Thymus (tissue), 14 donors: ENCODE measurements at places on chromosomes 4 and X. TPM values are rescaled to one million over a fixed set of nuclear protein-coding genes. Genes with fewer than 3 reads are reported as not detected.

GRCh38 chr4:75727073-75727472 is 2.7 kb downstream of the USO1 start:
- peaks cover 20% of the 10 kb centered on the region for H3K4me1 ChIP-seq
- no peak overlapping the region for H3K27ac ChIP-seq
- no peaks in the 10 kb centered on the region for H3K27me3 ChIP-seq
- no peak overlapping the region for H3K4me3 ChIP-seq
- no peak for DNase-seq

Gene GIMD1
- total RNA-seq, result not detected

- no peak overlapping the region for H3K27ac ChIP-seq
- no peaks in the 10 kb centered on the region for H3K36me3 ChIP-seq
- peak overlapping the region; percentile 38 for H3K4me3 ChIP-seq
- peak; percentile 36 for DNase-seq
Measured at GRCh38 chr4:122458625-122459024, 2.1 kb upstream of the IL2 start.

Gene SHISA3
- total RNA-seq, result 0.28 TPM

Gene FAM241A
- total RNA-seq, result 2.2 TPM

GRCh38 chr4:5952975-5953951 is 60.4 kb upstream of the CRMP1 start:
- peaks cover 3% of the 10 kb centered on the region for H3K4me1 ChIP-seq
- H3K4me3 ChIP-seq, result no peak overlapping the region
- H3K36me3 ChIP-seq, result no peaks in the 10 kb centered on the region
- DNase-seq, result no peak
- H3K27ac ChIP-seq, result no peak overlapping the region

DNA sequence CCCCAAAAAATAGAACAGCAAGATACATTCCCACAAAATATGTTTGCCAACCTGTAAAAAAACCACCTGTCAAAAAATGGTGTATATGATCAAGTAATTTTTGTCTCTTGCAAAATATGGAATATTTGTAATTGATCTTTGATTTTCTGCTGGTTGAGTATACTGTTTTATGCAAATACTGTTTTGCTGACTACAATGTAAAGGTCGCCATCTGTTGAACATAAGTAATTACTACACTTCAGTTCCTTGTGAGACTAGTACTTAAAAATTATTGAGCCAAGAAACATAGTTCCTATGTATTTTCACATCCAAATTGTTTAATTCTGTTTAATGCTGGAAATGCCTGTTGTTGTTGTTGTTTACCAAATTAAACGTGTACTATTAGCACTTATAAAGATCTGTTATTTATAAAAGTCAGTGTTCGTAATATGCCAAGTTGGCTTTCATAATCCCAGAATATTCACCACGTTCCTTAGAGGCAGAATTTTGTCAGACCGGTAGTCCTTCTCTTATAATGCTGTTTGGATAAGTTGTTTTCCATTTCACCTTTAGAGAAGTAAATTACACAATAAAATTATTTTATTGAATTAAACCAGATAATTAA is 144.2 kb downstream of the PDLIM5 start:
- H3K4me1 ChIP-seq, result no peaks in the 10 kb centered on the region
- H3K27ac ChIP-seq, result no peak overlapping the region
- no peaks in the 10 kb centered on the region for H3K27me3 ChIP-seq
- DNase-seq, result peak; percentile 63

- DNase-seq, result peak; percentile 19
- peaks cover 27% of the 10 kb centered on the region for H3K4me1 ChIP-seq
- H3K27ac ChIP-seq, result no peak overlapping the region
Measured at GRCh38 chr4:182808673-182809416, 108.3 kb downstream of the DCTD start.

Gene SYNPO2
- total RNA-seq, result 15.8 TPM

GRCh38 chr4:6495296-6495590 is 22.8 kb upstream of the PPP2R2C start:
- no peak for DNase-seq
- no peak overlapping the region for H3K4me3 ChIP-seq
- H3K27me3 ChIP-seq, result no peaks in the 10 kb centered on the region

DNA sequence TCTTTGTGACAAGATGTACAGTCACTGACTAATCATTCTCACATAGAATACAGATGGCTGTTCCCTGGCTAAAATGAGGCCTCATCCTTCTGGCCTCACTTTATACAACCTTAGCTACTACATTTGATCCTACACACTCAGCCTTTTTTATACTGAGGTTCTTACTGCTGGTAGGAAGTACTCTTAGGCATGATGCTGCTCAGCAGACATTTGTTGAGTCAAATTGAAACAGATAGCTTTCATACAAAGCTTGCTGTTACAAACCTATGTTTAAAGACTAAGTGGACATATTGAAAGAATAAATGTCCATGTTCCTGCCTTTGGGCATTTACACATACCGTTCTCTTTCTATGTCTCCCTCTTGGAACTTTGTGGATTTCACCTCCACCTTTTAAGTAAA is 154.9 kb downstream of the NPFFR2 start:
- H3K4me3 ChIP-seq, result no peak overlapping the region
- H3K27me3 ChIP-seq, result no peaks in the 10 kb centered on the region
- no peak for DNase-seq
- H3K36me3 ChIP-seq, result no peaks in the 10 kb centered on the region
- no peak overlapping the region for H3K27ac ChIP-seq
- no peaks in the 10 kb centered on the region for H3K4me1 ChIP-seq

Gene MANBA
- 19.7 TPM for total RNA-seq

- no peaks in the 10 kb centered on the region for H3K36me3 ChIP-seq
- H3K4me3 ChIP-seq, result no peak overlapping the region
- no peak overlapping the region for H3K27ac ChIP-seq
- no peaks in the 10 kb centered on the region for H3K27me3 ChIP-seq
- no peaks in the 10 kb centered on the region for H3K4me1 ChIP-seq
Measured at GRCh38 chrX:26032111-26032912, 105.8 kb upstream of the MAGEB18 start.

DNA sequence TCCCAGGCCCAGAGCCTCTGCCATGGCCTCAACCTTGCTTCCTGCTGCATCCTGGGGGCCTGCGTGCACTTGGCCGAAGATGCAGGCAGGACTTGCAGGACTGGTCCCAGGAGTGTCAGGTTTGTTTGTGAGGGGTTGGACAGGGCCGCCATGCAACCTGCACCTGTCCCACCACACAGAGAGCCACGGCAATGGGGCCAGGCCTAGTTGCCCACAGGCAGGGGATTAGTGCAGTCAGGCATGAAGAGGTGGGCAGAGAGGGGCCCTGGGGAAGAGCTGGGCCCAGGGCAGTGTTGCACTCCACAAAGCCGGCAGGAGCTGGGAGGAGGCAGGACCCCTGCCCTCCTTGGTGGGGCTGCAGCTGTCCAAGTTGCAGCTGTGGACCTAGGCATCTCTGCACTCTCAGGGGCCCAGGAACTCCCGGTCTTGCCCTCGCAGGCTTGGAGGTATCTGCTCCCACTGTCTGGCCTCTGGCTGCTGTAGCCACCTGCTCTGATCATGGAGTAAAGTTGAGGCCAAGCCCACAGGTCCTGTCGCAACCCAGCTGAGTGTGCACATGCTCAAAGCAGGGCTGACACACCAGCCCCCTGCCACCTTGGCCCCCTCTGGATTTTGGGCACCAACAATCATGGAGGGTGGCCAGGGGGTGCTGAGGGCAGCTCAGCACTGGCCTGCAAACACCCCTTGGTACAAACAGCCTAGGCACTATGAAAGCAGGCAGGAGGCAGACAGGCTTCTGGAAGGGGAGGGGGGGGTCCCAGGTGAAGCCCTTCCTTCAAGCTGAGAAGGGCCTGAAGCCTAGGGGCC is 190.4 kb upstream of the PCDH10 start:
- H3K4me1 ChIP-seq, result no peaks in the 10 kb centered on the region
- no peak overlapping the region for H3K27ac ChIP-seq
- H3K4me3 ChIP-seq, result no peak overlapping the region
- H3K27me3 ChIP-seq, result no peaks in the 10 kb centered on the region
- no peaks in the 10 kb centered on the region for H3K36me3 ChIP-seq
- no peak for DNase-seq

- no peak overlapping the region for H3K27ac ChIP-seq
- no peak overlapping the region for H3K4me3 ChIP-seq
- H3K36me3 ChIP-seq, result no peaks in the 10 kb centered on the region
- no peaks in the 10 kb centered on the region for H3K27me3 ChIP-seq
Measured at GRCh38 chrX:3216581-3217180, 129.8 kb downstream of the MXRA5 start.

GRCh38 chr4:3647421-3647820 is 115.2 kb upstream of the LRPAP1 start:
- H3K27ac ChIP-seq, result no peak overlapping the region
- no peak overlapping the region for H3K4me3 ChIP-seq
- DNase-seq, result no peak
- H3K4me1 ChIP-seq, result no peaks in the 10 kb centered on the region

Gene RGN
- 0.28 TPM for total RNA-seq

DNA sequence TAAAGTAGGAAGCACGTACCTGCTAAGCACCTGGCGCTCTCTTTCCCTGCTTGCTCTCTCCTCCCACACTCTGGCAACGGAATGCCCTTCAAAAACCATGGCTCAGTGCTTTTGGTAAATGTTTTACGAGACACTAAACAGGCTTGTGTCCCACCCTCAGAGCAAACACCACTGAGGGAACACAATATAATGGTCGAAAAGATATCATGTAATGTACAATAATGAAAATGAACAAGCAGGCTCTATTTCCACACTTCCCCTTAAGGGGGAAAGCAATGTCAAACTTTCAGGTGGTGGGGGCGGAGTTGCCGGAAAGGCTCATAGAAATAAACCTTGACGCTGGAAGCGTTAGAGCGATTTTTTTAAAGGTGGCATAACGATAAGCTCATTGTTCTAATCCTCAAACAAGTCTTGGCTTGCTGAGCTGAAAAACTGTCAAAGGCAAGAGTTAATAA is 115.1 kb downstream of the RBM47 start:
- H3K4me1 ChIP-seq, result no peaks in the 10 kb centered on the region
- DNase-seq, result no peak
- no peak overlapping the region for H3K4me3 ChIP-seq
- H3K27ac ChIP-seq, result no peak overlapping the region

DNA sequence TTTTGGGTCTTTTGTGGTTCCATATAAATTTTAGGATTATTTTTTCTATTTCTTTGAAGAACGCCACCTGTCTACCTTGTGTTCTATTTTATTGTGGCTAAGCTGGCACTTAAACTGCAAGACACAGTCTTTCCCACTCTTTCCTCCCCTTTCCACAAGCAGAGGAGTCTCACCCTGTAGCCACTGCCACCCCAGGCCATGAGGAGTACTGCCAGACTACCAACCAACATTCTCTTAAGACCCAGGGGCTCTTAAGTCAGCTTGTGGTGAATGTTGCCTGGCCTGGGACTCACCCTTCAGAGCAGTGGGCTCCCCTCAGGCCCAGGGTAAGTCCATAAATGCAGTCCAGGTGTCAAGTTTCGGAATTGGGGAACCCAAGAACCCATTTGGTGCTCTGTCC is 58.0 kb upstream of the FMR1 start:
- H3K27me3 ChIP-seq, result no peaks in the 10 kb centered on the region
- H3K4me3 ChIP-seq, result no peak overlapping the region

Gene PDZD4
- 0.61 TPM for total RNA-seq

DNA sequence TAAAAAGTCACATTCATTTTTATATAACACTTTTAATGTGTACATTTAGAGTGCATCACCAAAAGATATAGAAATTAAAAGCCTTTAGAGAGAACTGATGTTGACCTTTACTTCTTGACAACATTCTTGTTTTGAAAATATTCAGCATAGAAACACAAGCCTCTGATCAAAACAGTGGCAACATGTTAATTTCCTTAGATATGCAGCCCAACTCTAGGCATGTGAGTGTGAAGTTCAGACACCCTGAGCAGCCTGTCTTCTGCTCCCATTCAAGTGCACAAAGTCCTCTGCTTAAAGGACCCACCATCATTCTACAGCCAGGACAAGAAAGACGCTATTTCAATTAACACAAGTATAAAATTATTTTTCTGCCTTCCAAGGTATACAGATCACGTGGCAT is 60.0 kb downstream of the PPP3CA start:
- no peak overlapping the region for H3K27ac ChIP-seq
- peaks cover 3% of the 10 kb centered on the region for H3K4me1 ChIP-seq
- H3K4me3 ChIP-seq, result no peak overlapping the region
- DNase-seq, result no peak

Gene WDFY3
- 8.3 TPM for total RNA-seq

GRCh38 chrX:67328476-67328875 is 215.3 kb upstream of the AR start:
- no peaks in the 10 kb centered on the region for H3K36me3 ChIP-seq
- no peak for DNase-seq
- no peaks in the 10 kb centered on the region for H3K27me3 ChIP-seq
- H3K4me3 ChIP-seq, result no peak overlapping the region
- H3K27ac ChIP-seq, result no peak overlapping the region
- H3K4me1 ChIP-seq, result no peaks in the 10 kb centered on the region

DNA sequence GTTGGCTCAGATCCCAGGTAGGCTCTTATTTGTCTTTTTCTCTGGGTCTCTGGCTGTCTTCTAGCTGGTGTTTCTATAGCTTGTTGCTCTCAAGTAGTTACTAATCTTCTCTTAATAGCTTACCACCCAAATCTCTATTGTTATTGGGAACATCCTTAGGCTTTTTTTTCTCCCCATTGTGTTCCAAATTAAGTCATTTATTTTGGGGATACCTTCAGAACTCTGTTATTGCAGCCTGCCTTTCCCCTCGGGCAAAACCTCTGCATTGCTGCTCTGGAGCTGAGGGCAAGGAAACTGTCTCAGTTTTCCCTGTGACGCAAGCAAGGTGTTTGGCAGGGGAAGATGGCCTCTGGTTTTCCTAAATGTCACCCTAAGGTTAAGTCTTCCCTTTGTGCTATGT is 338.1 kb upstream of the ZCCHC13 start:
- H3K4me3 ChIP-seq, result no peak overlapping the region
- no peak for DNase-seq
- H3K27me3 ChIP-seq, result no peaks in the 10 kb centered on the region
- no peaks in the 10 kb centered on the region for H3K4me1 ChIP-seq
- no peak overlapping the region for H3K27ac ChIP-seq

- no peaks in the 10 kb centered on the region for H3K27me3 ChIP-seq
- no peak overlapping the region for H3K4me3 ChIP-seq
- H3K4me1 ChIP-seq, result peaks cover 23% of the 10 kb centered on the region
- no peaks in the 10 kb centered on the region for H3K36me3 ChIP-seq
- DNase-seq, result peak; percentile 45
Measured at GRCh38 chrX:20060961-20061748, 55.6 kb downstream of the MAP7D2 start.

Gene PHEX
- 0.66 TPM for total RNA-seq

DNA sequence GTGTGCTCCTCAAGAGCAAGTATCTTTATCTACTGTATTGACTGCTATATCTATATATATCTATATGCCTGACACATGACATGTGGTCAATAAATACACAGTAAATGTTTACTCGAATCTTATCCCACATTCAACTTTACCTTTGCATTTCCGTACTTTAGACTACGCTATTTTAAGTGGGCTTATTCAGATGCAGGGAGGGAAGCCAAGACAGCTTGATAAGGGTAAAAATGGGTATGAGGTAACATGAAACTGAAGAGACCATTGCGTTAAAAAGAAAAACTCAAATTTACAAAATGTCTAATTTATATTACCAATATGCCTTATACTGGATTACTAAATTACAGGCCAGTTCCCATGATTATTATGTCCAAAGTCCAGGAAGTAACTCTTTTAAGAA is 17.8 kb downstream of the SEPSECS start:
- H3K36me3 ChIP-seq, result peaks cover 3% of the 10 kb centered on the region
- no peak overlapping the region for H3K27ac ChIP-seq
- no peak for DNase-seq
- H3K4me3 ChIP-seq, result no peak overlapping the region
- H3K4me1 ChIP-seq, result no peaks in the 10 kb centered on the region

GRCh38 chr4:64903986-64904385 is 494.7 kb upstream of the TECRL start:
- no peaks in the 10 kb centered on the region for H3K36me3 ChIP-seq
- H3K4me1 ChIP-seq, result no peaks in the 10 kb centered on the region
- no peak overlapping the region for H3K4me3 ChIP-seq
- DNase-seq, result no peak
- H3K27me3 ChIP-seq, result no peaks in the 10 kb centered on the region
- no peak overlapping the region for H3K27ac ChIP-seq
